H4 (cell line): ENCODE measurements at places on chromosomes 12 and 14. TPM values are rescaled to one million over a fixed set of nuclear protein-coding genes. Genes with fewer than 3 reads are reported as not detected.

Gene GPD1
- total RNA-seq: 0.25 TPM in 1 of 2 replicates, not detected in the other

Gene DIO3
- total RNA-seq: not detected in 2 replicates

Gene ENTPD5
- total RNA-seq: 2.9 and 5.6 TPM in 2 replicates

Gene AQP2
- total RNA-seq: not detected in 2 replicates

Gene BEST3
- total RNA-seq: not detected in 2 replicates

Gene TPH2
- total RNA-seq: not detected in 2 replicates

Gene CMKLR1
- total RNA-seq: 1.5 and 1.6 TPM in 2 replicates

Gene MYO1H
- not detected in 2 replicates for total RNA-seq

Gene NAV3
- total RNA-seq: 3.6 and 9.6 TPM in 2 replicates

Gene IGFBP6
- total RNA-seq: 265 and 375 TPM in 2 replicates

Gene ITPR2
- total RNA-seq: 6.0 and 9.3 TPM in 2 replicates

Gene ENDOU
- not detected in 2 replicates for total RNA-seq

Gene FAM90A1
- total RNA-seq: not detected in 2 replicates

GRCh38 chr12:131688845-131689154 lies 22.1 kb upstream of the SFSWAP start:
- no peak for DNase-seq

GRCh38 chr14:71533390-71533789 lies 398.8 kb upstream of the RGS6 start:
- DNase-seq: no peak

- DNase-seq: no peak
Observed at GRCh38 chr12:104519190-104520019, 62.7 kb downstream of the CHST11 start.

- DNase-seq: no peak
Observed at GRCh38 chr14:105856676-105857219, 330.4 kb downstream of the TMEM121 start.

GRCh38 chr12:3995306-3995705 lies 122.1 kb upstream of the PARP11 start:
- DNase-seq: no peak

DNA sequence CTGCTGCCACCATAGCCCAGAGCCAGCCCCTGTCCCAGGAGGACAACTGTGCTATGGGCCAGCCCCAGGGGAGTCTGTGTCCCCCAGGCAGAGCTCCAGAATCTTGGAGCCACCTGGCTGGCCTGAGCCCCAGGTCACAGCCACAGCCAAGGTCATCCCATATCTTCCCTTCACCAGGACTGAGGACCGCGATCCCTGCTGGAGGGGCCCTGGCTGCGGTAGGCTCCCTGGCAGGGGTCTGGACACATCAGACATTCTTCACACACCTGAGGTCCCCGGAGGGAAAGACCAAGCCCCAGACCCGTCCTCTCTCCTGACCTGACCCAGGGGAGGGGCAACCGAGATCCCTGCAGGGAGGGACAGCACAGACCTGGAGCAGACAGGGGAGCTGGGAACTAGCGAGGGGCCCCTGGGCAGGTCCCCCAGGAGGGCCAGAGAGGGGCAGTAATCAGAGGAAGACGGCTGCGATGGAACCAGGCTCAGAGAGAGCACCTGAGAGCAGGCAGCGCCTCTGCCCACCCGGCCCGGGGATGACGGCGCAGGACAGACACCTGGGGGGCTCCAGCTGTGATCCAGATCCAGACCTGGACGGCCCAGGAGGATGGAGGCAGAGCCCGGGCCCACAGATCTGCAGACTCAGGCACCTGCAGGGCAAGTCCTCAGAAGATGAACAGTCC lies 103.2 kb upstream of the EIF5 start:
- no peak for DNase-seq

DNA sequence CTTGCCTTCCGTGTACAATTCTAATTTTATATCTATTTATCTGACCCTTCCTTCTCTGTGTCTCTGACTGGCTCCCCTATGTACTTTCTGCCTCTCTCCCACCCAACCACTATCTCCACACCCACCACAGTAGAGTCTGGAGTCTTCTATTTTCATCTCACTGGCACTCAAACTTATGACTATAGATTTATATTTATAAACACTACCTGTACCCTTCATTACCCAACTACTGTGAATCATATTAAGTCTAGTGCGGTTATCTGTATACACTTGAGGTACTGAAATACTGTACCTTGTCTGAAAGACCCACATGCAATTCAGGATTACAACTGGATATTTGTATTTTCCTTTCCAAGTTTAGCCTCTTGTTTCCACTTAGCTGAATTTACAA lies 36.1 kb downstream of the ATP2B1 start:
- DNase-seq: no peak

- no peak for DNase-seq
Observed at GRCh38 chr12:54003625-54004024, 3.7 kb downstream of the HOXC9 start.
